ENCODE measurements at places on chromosomes 16 and 17. TPM values are rescaled to one million over a fixed set of nuclear protein-coding genes. Genes with fewer than 3 reads are reported as not detected.

DNA sequence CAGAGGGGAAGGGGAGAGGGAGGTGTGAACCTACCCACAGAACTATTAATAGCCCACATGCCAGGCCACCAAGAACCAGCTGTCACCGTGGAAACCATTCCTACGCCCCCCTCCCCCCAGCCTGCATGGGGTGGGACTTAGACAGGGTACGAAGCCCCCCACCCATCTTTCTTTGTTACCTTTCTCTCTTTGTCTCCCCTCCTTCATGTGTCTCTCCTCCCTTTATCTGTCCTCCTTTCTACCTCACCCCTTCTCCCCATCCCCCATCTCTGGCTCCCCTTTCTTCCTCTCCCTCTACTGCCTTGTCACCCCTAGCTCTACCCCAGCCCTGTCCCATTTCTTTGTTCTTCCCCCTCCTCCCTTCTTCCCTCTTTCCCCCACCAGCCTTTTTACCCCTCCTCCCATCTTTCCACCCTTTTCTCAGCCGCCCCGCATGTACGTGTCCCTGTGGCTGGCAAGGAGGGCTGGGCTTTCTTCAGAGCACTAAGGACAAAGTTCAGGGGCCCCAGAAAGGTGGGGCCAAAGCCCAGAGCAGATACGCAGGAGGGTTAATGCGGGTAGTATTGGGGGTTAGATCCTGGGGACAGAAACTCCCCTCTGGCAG is 8.0 kb downstream of the THRA start:
- H3K27ac ChIP-seq, result peak overlapping the region; percentile 94
- no peak for DNase-seq
- H3K27me3 ChIP-seq, result no peaks in the 10 kb centered on the region
- H3K4me3 ChIP-seq, result peak overlapping the region; percentile 10

- H3K36me3 ChIP-seq, result peaks cover 80% of the 10 kb centered on the region
- H3K27me3 ChIP-seq, result no peaks in the 10 kb centered on the region
- peaks cover 7% of the 10 kb centered on the region for H3K4me1 ChIP-seq
- H3K4me3 ChIP-seq, result no peak overlapping the region
- H3K27ac ChIP-seq, result no peak overlapping the region
Measured at GRCh38 chr16:70657956-70658355, 11.6 kb downstream of the IL34 start.

DNA sequence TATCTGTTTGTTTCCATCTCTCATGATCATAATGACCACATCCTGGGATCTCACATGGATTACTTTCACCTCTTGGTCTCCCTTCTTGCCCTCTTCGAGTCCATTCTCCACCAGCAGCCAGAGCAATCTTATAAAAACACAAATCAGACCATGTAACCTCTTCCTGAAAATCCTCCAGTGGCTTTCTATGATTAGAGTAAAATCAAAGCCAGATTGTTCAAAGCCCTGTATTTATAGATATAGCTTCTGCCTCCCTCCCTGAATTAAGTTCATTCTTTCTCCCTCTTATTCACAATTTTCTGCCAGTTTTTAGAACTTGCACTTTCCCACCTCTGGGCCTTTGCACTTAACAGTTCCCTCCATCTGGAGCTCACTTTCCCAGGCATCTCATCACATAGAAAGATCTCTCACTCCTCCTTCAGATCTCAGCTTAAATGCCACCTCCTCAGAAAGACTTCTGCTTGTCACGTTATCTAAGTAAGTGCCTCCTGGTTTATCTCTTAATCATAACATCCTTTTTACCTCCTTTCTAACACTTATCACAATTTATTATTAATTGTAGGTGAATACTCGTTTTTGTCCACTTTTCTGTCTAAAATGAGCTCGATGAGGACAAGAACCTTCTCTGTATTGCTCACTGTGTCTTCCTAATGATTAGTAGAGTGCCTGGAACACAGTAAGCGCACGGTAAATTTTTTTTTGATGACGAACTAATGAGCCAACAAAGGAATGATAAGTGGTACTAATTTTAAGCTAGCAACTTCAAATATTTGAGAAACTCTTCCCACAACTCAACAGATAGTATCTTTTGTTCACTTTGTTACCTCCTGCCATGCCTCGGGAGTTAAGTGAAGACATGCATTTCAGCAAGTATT is 80.5 kb downstream of the CYB561 start:
- H3K4me1 ChIP-seq, result no peaks in the 10 kb centered on the region
- no peak overlapping the region for H3K4me3 ChIP-seq
- no peaks in the 10 kb centered on the region for H3K27me3 ChIP-seq
- no peak for DNase-seq
- H3K27ac ChIP-seq, result no peak overlapping the region

GRCh38 chr17:61484174-61484573 is 32.0 kb downstream of the TBX4 start:
- no peak overlapping the region for H3K27ac ChIP-seq
- DNase-seq, result no peak
- no peaks in the 10 kb centered on the region for H3K27me3 ChIP-seq
- no peaks in the 10 kb centered on the region for H3K36me3 ChIP-seq
- peaks cover 10% of the 10 kb centered on the region for H3K4me1 ChIP-seq
- H3K4me3 ChIP-seq, result no peak overlapping the region

DNA sequence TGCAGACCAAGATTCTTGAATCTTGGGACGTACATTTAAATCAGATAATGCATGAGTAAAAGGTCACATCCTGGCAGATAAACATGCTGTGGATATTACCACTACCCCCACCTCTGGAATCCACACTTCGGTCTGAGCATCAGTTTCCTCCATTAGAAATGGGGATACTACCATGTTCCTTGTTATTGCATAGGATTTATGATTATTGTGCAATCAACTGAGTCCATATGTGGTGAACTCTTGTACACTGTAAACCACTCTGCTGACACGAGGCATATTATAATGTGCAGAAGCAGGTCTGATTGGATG is 108.7 kb downstream of the VAT1L start:
- H3K27ac ChIP-seq, result no peak overlapping the region
- DNase-seq, result no peak
- no peak overlapping the region for H3K4me3 ChIP-seq
- H3K36me3 ChIP-seq, result no peaks in the 10 kb centered on the region
- H3K27me3 ChIP-seq, result no peaks in the 10 kb centered on the region

Gene TSPAN10
- total RNA-seq, result not detected

GRCh38 chr16:31693733-31694132 is 166.0 kb downstream of the AHSP start:
- no peak overlapping the region for H3K4me3 ChIP-seq
- no peaks in the 10 kb centered on the region for H3K27me3 ChIP-seq
- no peaks in the 10 kb centered on the region for H3K4me1 ChIP-seq
- no peak overlapping the region for H3K27ac ChIP-seq
- H3K36me3 ChIP-seq, result no peaks in the 10 kb centered on the region

Gene HS3ST3B1
- total RNA-seq, result 0.90 TPM

- H3K4me1 ChIP-seq, result no peaks in the 10 kb centered on the region
- H3K27ac ChIP-seq, result no peak overlapping the region
- no peak for DNase-seq
- no peaks in the 10 kb centered on the region for H3K27me3 ChIP-seq
- no peaks in the 10 kb centered on the region for H3K36me3 ChIP-seq
Measured at GRCh38 chr16:10312784-10313724, 72.8 kb upstream of the ATF7IP2 start.

DNA sequence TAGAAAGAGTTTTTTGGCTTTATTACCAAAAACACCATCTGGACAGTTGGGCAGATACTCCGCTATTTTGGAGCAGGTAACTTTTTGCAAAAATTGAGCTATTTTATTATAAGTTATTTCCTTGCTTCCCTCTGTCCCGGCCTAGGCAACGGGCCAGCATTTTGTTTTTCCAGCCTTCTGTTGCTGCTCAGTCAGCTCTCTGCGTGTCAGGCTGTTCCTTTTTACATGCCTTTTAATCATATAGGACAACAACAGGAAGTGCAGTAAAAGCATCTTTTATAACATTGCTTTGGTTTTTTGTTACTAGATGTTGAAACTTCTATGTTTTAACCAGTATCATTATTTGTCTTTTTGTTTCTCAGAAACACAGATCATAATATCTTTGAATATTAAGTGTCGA is 30.4 kb downstream of the PPM1D start:
- no peak overlapping the region for H3K27ac ChIP-seq
- H3K4me3 ChIP-seq, result no peak overlapping the region
- no peaks in the 10 kb centered on the region for H3K27me3 ChIP-seq
- H3K36me3 ChIP-seq, result peaks cover 29% of the 10 kb centered on the region
- peak; percentile 38 for DNase-seq

GRCh38 chr17:14355556-14355955 is 54.7 kb downstream of the HS3ST3B1 start:
- H3K4me3 ChIP-seq, result no peak overlapping the region
- H3K27me3 ChIP-seq, result no peaks in the 10 kb centered on the region
- H3K27ac ChIP-seq, result no peak overlapping the region
- no peaks in the 10 kb centered on the region for H3K4me1 ChIP-seq

Gene RHBDL1
- total RNA-seq, result 3.5 TPM

DNA sequence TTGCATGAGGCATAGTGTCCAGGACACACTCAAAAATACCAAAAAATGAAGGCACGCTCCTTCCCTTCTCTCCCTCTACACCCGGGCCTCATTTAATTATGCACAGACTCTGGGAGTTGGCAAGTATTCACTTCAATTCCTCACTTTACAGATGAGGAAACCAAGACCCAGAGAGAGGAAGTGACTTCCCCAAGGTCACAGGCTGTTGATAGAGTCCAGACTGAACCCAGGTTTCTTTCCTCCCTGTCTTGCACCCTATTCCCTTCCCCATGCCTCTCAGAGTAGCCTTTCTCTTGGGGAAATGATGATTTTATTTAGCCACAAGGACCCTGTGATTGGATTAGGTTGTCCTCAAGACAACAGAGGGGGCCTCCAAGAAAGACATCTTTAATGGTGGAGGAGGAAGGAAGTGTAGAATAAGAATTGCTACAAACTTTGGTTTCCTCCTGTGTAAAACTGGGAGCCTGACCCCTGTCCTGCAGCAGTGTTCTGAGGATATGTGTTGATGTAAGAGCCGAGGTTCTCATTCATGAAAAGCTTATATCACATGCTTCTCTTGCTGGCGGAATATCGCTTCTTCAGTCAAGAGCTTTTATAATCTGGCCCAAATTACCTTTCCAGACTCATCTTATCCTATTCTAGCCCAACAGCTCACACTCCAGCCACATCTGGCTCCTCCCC is 48.8 kb upstream of the SIAH1 start:
- peak overlapping the region; percentile 11 for H3K27ac ChIP-seq
- H3K4me3 ChIP-seq, result no peak overlapping the region
- H3K4me1 ChIP-seq, result peaks cover 4% of the 10 kb centered on the region
- DNase-seq, result no peak

- no peak for DNase-seq
- H3K27me3 ChIP-seq, result no peaks in the 10 kb centered on the region
- no peaks in the 10 kb centered on the region for H3K36me3 ChIP-seq
- no peak overlapping the region for H3K27ac ChIP-seq
Measured at GRCh38 chr16:47523342-47524006, 62.3 kb downstream of the PHKB start.

GRCh38 chr16:68384288-68385161 is 63.8 kb downstream of the SMPD3 start:
- H3K27ac ChIP-seq, result no peak overlapping the region
- H3K27me3 ChIP-seq, result no peaks in the 10 kb centered on the region
- no peak for DNase-seq
- no peaks in the 10 kb centered on the region for H3K36me3 ChIP-seq
- H3K4me3 ChIP-seq, result no peak overlapping the region

GRCh38 chr17:49547566-49547965 is 28.1 kb upstream of the NXPH3 start:
- H3K4me1 ChIP-seq, result peaks cover 16% of the 10 kb centered on the region
- no peaks in the 10 kb centered on the region for H3K27me3 ChIP-seq
- H3K27ac ChIP-seq, result no peak overlapping the region
- H3K36me3 ChIP-seq, result no peaks in the 10 kb centered on the region

DNA sequence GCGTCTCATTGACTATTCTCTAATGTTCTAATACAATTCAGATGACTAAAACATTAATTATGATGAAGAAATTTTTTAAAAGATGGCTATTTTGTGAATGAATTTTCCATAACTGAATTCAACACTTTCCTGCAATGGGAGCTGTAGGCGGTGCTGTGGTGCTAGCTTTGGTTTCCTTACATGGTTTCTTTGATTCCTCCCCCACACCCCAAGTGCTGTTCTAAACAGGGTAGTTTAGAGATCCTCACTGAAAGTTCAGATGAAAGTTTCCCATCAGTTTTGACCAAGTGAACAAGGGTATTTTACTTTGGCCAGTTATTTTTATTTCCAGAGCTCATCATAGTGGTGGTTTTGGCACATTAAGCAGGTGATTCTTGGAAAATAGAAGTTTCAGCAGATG is 26.0 kb upstream of the MRC2 start:
- H3K27me3 ChIP-seq, result no peaks in the 10 kb centered on the region
- no peak overlapping the region for H3K27ac ChIP-seq
- DNase-seq, result no peak
- H3K4me1 ChIP-seq, result peaks cover 21% of the 10 kb centered on the region
- H3K36me3 ChIP-seq, result peaks cover 97% of the 10 kb centered on the region

Gene NT5C
- 194 TPM for total RNA-seq

GRCh38 chr16:75570396-75571065 is 4.4 kb downstream of the GABARAPL2 start:
- peaks cover 74% of the 10 kb centered on the region for H3K36me3 ChIP-seq
- H3K4me1 ChIP-seq, result peaks cover 13% of the 10 kb centered on the region
- H3K4me3 ChIP-seq, result no peak overlapping the region
- no peak for DNase-seq
- peak overlapping the region; percentile 52 for H3K27ac ChIP-seq

- peaks cover 68% of the 10 kb centered on the region for H3K4me1 ChIP-seq
- no peak overlapping the region for H3K4me3 ChIP-seq
- no peaks in the 10 kb centered on the region for H3K27me3 ChIP-seq
- DNase-seq, result no peak
- no peak overlapping the region for H3K27ac ChIP-seq
- H3K36me3 ChIP-seq, result peaks cover 40% of the 10 kb centered on the region
Measured at GRCh38 chr17:21211825-21212479, 2.0 kb downstream of the TMEM11 start.

Gene SOCS3
- total RNA-seq, result 23.7 TPM

Gene FAM20A
- 36.5 TPM for total RNA-seq

- H3K27me3 ChIP-seq, result no peaks in the 10 kb centered on the region
- no peaks in the 10 kb centered on the region for H3K36me3 ChIP-seq
- no peaks in the 10 kb centered on the region for H3K4me1 ChIP-seq
- H3K4me3 ChIP-seq, result no peak overlapping the region
Measured at GRCh38 chr16:53198933-53199332, 144.1 kb downstream of the CHD9 start.

GRCh38 chr17:36879027-36879426 is 58.2 kb upstream of the LHX1 start:
- peaks cover 22% of the 10 kb centered on the region for H3K27me3 ChIP-seq
- H3K36me3 ChIP-seq, result no peaks in the 10 kb centered on the region
- H3K4me1 ChIP-seq, result no peaks in the 10 kb centered on the region

- no peaks in the 10 kb centered on the region for H3K27me3 ChIP-seq
- no peak overlapping the region for H3K27ac ChIP-seq
- peak; percentile 92 for DNase-seq
- no peak overlapping the region for H3K4me3 ChIP-seq
Measured at GRCh38 chr16:28534542-28535373, 4.0 kb downstream of the NUPR1 start.

GRCh38 chr17:72121164-72122009 is 567 bp downstream of the SOX9 start:
- no peak for DNase-seq
- peaks cover 70% of the 10 kb centered on the region for H3K4me1 ChIP-seq
- H3K27ac ChIP-seq, result peak overlapping the region; percentile 77
- H3K36me3 ChIP-seq, result no peaks in the 10 kb centered on the region

GRCh38 chr16:89721546-89722391 is 432 bp downstream of the ZNF276 start:
- peaks cover 41% of the 10 kb centered on the region for H3K4me1 ChIP-seq
- H3K36me3 ChIP-seq, result no peaks in the 10 kb centered on the region
- peak overlapping the region; percentile 70 for H3K4me3 ChIP-seq

Measured in tibial nerve (tissue), 4 donors.